ENCODE measurements at places on chromosomes 7 and 10. TPM values are rescaled to one million over a fixed set of nuclear protein-coding genes. Genes with fewer than 3 reads are reported as not detected.

The GPR26 gene
- polyA plus RNA-seq: not detected

The LRIT1 gene
- polyA plus RNA-seq: not detected

The WDR86 gene
- polyA plus RNA-seq: 87.0 TPM

The BEND7 gene
- 10.8 TPM for polyA plus RNA-seq

The ZNF365 gene
- polyA plus RNA-seq: not detected

Measured in cardiac muscle cell (in vitro differentiated cells and primary cell).